Spinal cord (tissue), 10 donors: ENCODE measurements at places on chromosomes 7 and 10.

- DNase-seq, result no peak
Observed at GRCh38 chr10:49611816-49612512, 1.9 kb downstream of the SLC18A3 start.

GRCh38 chr7:130959743-130960207 lies 225.8 kb upstream of the KLF14 start:
- DNase-seq, result no peak

DNA sequence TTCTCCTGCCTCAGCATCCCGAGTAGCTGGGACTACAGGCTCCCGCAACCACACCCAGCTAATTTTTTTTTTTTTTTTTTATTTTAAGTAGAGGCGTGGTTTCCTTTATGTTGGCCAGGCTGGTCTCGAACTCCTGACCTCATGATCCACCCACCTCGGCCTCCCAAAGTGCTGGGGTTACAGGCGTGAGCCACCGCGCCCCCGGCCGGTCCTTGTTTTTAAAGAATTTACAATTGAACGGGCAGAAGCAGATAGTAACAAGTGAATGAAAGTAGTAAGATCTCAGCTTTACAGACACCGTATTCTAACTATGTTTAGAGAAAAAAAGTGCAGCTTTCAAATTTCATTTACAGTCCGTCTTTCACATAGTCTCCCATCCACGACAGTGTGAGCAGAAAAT lies 112.5 kb upstream of the VWC2 start:
- no peak for DNase-seq

- DNase-seq, result no peak
Observed at GRCh38 chr10:120987359-120987758, 136.2 kb downstream of the WDR11 start.

GRCh38 chr7:47408675-47409074 lies 173.2 kb downstream of the TNS3 start:
- DNase-seq, result no peak

DNA sequence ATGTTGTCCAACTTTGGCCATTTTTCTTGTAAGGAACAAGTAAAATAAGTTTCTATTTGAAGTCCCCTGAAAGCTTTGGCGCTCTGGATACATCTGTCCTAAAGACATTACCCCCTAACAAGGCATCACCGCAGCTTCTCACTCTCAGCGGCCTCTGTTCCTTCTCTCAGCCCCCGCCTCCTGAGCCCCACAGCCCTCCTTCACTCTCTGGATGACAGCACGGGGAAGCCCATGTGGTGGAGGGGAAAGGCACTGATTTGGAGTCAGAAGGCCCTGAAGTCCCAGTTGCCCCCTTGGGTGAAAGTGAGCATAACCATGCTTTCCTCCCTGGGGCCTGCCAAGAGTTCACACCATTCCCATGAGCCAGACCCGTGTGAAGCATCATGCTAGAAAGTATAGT lies 4.6 kb downstream of the H2BK1 start:
- no peak for DNase-seq

- DNase-seq, result no peak
Observed at GRCh38 chr10:36221101-36221500, 579.0 kb upstream of the FZD8 start.

GRCh38 chr10:117250411-117250810 lies 9.5 kb downstream of the SLC18A2 start:
- no peak for DNase-seq

- DNase-seq, result no peak
Observed at GRCh38 chr10:121910673-121911420, 17.0 kb downstream of the ATE1 start.

GRCh38 chr7:156494960-156495359 lies 145.6 kb upstream of the RNF32 start:
- DNase-seq, result no peak

DNA sequence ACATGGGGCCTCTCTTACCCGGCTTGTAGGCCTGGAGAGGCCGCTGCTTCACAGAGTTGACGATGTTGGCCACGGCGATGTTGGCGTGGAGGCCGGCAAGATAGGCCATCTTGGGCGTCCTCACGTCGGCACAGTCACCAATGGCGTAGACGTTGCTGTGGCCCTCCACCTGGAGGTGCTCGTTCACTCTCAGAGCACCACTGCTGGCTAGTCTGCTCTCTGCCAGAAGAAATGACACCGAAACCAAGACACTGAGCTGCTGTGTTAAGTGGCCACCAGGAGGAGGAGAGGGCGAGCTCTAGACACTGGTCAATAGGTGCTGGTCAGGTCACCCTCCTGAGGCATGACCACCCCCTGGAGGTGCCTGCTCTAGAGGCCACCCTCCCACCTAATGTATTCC lies 17.7 kb downstream of the AIFM2 start:
- DNase-seq, result no peak

DNA sequence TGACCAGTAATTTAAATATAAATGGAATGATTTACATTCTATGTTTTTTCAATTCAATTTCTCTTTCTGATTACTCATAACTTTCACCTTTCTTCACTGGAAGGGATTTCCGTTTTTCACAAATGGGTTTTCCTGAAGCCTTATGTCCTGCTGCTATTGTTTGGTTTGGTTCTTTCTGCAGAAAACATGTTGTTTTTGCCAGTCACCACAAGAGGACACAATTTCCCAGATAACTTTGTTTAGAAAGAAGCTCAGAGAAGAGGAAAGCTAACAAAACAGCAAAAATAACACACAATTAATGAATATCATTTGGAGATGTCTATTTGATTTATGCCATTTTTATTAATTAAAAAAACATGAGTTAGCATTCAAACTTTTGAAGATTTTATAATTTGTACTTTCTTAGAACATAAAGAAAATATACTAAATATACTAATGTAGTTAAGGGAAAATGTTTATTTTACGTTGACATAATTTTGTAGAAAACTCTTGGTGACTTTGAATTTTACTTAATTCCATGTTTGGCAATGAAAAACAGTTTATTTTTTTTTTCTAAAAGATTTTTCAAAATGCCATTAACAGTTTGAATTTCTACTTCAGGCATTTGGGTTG lies 4.6 kb upstream of the TWIST1 start:
- peak; percentile 81 for DNase-seq

DNA sequence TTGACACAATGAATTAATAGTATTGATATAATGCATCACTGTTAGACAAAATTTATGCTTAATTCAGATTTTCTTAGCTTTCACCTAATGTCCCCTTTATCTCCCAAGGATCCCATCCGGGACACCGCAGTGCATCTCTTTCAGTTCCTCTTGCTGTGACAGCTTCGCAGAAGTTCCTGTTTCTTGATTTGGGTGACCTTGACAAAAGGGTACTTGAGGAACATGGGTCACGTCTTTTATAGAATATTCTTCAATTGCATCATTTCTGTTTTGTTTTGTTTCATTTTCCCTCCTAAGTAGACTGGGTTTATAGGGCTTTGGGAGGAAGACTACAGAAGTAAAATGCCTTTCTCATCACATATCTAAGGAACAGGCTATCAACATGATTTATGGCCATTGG lies 453.2 kb downstream of the DPP6 start:
- no peak for DNase-seq

DNA sequence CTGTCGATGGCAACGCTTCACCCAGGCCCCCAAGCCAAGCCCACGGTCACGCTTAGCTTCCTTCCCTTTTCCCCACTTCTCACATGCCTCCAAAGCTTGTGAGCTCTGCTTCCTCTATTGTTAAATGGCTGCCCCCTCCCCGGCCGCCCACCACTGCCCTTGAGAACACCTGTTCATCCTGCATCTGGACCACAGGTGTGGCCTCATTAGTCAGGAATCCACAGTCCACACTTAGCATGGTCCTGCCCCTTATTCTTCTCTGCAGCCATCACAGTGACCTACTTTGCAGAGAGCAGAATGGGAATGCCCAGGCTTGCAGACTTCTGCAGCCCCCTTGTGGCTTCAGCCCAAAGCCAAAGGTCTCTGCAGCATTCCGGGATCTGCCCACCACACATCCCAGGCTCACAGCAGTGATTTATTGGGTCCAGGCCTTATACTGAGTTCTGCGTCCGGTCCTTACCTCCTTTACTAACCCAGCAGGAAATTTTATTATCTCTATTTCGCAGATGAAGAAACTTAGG lies 66.9 kb downstream of the PTPRE start:
- no peak for DNase-seq

DNA sequence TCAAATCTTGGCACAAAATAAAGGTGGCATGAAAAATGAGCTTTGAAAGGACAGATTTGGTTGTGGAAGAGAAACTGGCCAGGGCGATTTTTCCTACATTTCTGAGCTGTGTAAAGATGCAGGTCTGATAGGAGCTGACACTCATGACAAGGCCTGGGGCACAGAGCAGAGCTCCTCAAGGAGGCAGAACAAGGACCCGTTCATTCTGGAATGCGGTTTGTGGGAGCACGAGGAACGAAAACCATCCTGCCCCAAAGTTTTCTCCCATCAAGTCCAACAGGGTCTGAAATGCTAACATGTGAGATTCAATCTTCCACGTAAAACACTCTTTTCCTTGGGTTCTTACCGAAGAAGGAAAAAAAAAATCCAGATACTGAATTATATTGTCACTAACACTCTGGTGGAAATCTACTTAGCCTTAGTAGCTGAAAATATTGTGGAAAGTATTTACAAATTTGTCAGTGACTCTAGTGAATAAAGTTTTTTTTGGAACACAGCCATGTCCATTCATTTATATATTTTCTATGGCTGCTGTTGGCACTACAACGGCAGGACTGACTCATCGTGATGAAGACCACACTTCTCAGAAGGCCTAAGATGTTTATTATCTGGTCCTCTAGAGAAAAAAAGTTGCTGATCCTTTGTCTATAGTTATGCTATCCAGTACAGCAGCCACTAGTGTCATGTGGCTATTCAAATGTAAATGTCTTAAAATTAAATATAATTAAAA lies 215.7 kb downstream of the BAMBI start:
- DNase-seq, result no peak

DNA sequence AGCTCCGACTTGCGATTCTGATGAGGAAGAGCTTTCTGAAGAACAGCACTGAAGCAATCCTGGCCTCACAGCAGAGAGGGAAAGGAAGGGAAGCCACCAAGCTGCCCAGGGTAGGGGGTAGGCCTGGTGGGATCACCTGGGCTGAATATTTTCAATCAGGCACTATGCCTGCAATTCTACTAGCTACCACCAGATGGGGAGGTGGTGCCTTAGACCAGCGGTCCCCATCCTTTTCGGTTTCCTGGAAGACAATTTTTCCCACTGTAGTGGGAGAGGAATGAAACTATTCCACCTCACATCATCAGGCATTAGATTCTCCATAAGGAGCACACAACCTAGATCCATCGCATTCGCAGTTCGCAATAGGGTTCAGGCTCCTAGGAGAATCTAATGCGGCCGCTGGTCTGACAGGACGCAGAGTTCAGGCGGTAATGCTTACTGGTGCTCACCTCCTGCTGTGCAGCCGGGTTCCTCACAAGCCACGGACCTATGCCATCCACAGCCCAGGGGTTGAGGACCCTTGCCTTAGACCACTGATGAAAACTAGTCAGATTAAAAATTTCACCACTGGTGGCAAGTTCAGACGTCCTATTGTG lies 2.7 kb downstream of the LRRC20 start:
- no peak for DNase-seq

GRCh38 chr7:22586786-22587140 lies 86.8 kb upstream of the STEAP1B start:
- no peak for DNase-seq

DNA sequence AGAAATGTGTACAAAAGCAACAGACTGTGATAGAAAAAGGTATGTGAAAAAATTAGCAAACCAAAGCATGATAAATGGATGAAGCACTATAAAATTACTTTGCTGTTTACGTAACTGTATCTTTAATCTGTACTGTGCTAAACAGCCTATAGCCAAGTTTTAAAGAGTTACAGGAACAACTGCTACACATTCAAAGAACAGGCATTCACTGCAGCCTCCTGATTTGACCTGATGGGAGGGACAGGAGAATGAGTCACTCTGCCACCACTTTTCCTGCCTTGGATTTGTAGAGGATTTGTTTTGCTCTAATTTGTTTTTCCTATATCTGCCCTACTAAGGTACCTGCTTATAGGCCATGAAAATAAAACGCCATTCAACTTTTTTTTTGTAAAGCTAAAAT lies 116.1 kb downstream of the FANK1 start:
- no peak for DNase-seq
